ENCODE measurements at places on chromosomes 2 and 18. TPM values are rescaled to one million over a fixed set of nuclear protein-coding genes. Genes with fewer than 3 reads are reported as not detected.

DNA sequence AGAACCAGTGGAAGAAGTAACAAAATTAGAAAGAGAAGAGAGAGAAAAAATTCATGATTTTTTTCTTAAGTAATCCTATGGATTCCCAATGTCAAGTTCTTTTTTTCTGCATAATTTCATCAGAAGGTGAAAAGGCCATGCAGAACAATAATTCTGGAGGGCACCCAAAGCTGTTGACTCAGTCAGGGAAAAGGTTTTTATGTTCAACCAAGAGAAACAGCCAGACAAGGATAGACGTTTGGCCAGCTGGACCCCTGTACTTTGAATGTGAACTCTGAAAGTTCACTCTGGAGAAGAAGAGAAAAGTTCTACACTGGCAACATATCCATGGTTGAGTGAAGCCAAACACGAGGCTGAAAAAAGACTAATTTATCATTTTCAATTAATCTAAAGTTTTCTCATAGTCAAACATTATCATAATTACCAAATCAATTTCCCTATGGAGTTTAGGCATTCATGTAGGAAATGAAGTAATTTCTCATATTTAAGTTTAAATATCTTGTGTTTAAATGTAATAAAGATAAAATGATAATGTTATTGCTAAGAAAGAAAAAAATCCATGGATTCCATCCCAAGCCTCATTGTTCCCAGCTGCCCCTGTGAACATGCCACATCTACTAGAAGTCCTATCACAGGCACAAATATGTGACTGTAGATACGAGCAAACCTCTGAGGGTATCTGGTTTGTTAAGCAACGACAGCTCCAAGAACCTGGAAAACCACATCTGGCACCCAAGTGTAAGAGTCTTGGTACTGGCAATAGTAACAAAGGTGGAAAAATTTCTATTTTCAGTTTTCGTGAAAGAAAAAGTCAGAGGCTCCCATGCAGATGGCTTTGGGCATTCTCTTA is 742.7 kb upstream of the ACVR2A start:
- no peak for DNase-seq

Gene FHOD3
- total RNA-seq, result not detected

DNA sequence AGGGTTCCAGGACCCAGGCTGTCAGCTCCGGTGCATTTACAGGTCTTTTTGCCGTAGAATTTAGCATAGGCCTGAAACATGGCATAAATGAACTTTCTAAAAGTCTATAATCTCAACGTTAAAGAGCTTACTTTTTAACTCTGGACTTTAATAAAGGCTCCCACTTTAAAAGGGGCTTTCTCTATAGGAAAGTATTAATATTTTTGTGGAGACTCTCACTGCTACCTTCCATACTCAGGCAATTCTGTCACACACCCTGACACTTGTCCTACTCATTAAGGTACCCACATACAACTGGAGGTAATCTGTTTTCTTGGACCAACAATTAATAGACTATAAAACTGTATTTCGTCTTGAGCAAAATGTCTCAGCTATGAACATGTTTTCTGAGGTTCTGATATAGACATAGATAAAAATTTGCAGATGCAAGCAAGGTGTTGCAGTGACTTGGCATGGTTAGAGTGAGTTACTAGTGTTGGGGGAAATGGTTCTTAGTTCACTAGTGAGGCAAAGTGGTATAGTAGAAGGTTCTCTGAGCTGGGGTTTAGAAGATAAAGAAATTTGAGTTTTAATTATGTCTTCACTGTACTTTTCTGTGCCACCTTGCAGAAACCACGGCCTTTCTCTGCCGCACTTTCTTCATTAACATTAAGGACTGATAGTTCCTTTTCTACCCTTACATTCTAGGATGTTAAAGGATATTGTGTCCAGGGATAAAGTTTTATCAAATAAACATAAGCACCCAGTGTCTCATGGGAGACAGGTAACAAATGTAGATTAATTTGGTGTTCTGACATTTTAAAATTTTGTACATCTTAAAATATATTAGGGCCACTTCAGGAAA is 10.8 kb upstream of the NR4A2 start:
- no peak for DNase-seq

Gene TUBA4B
- not detected for total RNA-seq

Gene AKAIN1
- not detected for total RNA-seq

Gene FOXD4L1
- not detected for total RNA-seq

DNA sequence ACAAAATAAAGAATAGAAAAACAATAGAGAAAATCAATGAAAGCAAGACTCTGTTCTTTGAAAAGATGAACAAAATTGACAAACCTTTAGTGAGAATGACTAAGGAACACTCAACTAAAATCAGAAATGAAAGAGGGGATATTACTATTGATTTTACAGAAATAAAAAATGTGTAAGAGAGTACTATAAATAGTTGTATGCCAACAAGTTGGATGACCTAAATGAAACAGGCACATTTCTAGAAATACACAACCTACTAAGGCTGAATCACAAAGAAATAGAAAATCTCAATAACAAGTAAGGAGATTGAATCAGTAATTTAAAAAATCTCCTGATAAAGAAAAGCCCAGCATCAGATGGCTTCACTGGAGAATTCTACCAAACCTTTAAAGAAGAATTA is 18.4 kb upstream of the MALL start:
- DNase-seq, result no peak

GRCh38 chr2:24920098-24920808 is at the start of gene ADCY3:
Gene ADCY3, minus strand, starts transcription at chr2:24920237. Its CDS starts 1,250 bp downstream, at chr2:24918987.
- DNase-seq, result peak; percentile 77

Gene CNGA3
- total RNA-seq, result not detected

Gene ARHGEF33
- total RNA-seq, result 0.38 TPM
